ENCODE measurements at places on chromosomes 2 and 18.

- DNase-seq: no peak
Observed at GRCh38 chr18:75128911-75129716, 79.8 kb downstream of the PTGR3 start.

GRCh38 chr18:76657911-76658470 is 162.9 kb upstream of the ZNF516 start:
- no peak for DNase-seq

DNA sequence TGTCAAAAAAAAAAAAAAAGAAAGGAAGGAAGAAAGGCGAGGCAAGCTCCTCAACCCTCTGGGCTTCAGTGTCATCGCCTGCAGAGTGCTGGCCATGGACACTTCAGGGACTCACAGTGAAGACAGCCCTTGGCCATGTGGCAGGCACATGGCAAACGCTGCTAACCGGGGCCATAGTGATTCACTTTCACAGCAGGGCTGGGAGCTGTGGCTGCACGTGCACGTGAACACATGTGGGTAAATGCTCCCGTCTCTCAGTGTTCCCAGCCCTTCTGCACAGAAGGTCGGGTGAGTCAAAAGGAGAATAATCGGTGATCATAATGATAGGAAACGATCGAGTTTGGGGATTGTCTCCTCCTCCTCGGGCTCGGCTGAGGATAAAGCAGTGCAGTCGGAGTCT is 46.1 kb upstream of the UBE2F start:
- DNase-seq: no peak

GRCh38 chr2:164840930-164841718 is 499 bp downstream of the COBLL1 start:
- peak; percentile 85 for DNase-seq

- DNase-seq: no peak
Observed at GRCh38 chr18:31247574-31248199, 70.3 kb upstream of the DSG1 start.

DNA sequence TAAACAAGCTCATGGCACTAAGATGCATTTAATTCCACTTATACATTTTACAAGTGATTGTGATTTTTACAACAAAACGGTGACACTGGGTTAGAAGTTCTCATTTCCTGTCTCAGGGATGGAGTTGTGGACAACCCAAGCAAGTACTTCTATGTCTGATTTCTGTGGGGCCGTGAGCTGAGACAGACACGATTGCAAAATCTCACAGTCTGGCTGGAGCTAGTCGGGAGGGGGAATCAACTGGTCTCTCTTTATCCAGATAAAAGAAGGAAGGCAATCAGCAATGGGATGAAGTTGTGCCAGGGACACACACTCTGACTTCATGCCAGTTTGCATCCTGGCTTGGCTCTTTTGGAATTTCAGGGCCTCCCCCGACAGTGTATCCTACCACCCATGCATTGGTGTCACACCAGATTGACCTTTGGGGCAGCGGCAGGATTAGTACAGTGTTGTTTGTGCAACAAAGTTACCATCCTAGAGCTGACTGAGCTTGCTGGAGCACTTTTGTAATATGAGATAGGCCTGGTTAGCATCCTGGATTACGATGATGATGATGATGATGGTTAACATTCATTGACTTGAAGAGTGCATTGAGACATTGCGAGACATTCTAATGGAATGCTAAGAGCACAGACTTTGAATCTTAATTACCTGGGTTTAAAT is 98.8 kb downstream of the CTAGE1 start:
- no peak for DNase-seq

GRCh38 chr2:54768772-54769428 is 45.4 kb downstream of the EML6 start:
- DNase-seq: no peak

DNA sequence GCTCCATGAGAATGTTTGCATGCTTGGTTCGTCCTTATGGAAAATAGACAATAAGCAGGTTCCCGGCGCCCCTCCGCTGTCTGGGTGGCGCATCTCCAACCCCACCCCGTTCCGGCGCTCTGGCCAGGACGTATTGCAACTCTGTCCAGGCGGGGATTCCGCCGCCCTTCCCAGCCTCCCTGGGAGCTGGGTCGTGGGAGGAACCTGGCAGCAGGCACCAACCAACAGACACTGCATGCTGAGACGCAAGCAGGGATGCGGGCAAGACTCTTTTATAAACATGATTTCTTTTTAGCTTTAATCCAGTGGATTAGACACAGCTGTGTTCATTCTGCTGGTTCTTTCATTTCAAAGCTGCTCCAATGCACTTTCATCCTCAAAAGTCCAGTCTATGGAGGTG is 240.2 kb downstream of the SH3BP4 start:
- DNase-seq: no peak

DNA sequence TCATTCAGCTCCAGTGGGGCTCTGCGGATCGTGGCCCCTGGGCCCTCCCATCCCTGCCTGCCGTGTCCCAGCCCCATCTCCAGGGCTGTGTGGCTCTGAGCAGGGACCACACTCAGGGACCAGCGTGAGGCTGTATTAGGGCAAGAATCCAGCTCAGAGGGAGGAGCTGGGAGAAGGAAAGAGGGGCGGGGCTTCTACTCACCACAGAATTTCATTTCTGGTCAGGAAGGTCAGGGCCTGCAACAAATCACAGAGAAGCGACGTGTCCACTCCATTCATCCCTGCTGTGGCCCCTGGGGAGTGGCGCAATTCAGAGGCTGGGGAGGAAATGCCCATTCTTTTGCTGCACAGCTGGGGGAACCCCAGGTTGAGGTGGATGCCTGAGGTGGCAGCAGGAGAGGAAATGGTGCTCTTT is 828 bp downstream of the CIB4 start:
- no peak for DNase-seq

- no peak for DNase-seq
Observed at GRCh38 chr2:134934641-134935040, 16.0 kb downstream of the CCNT2 start.

GRCh38 chr2:239275044-239275685 is 125.7 kb downstream of the HDAC4 start:
- peak; percentile 84 for DNase-seq

- DNase-seq: no peak
Observed at GRCh38 chr2:170461889-170462288, 253.2 kb upstream of the SP5 start.

Data from mucosa of descending colon (tissue), 3 donors.